Glutamatergic neuron (in vitro differentiated cells): ENCODE measurements at places on chromosomes 5 and 9. TPM values are rescaled to one million over a fixed set of nuclear protein-coding genes. Genes with fewer than 3 reads are reported as not detected.

DNA sequence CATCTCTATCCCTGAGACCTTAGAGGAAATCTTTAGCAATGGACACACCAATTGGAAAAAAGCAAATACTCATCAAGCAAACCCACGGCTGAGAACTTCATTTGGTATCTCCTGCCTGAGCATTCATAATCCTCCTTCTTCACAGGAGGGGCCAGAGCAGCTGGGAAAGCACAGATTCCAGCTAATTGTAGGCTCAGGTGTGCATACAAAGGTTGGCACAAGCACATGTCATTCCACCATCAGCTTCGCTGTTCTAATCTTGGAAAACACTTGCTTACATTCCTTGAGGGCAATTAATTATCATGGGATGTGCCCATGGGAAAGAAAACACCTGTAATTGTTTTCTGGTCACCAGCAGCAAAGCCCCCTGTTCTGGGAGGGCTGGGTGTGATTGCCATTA lies 376.6 kb downstream of the SPOCK1 start:
- H3K27ac ChIP-seq = no peak overlapping the region
- no peak overlapping the region for H3K4me3 ChIP-seq
- H3K4me1 ChIP-seq = no peaks in the 10 kb centered on the region
- no peaks in the 10 kb centered on the region for H3K36me3 ChIP-seq
- H3K27me3 ChIP-seq = no peaks in the 10 kb centered on the region

DNA sequence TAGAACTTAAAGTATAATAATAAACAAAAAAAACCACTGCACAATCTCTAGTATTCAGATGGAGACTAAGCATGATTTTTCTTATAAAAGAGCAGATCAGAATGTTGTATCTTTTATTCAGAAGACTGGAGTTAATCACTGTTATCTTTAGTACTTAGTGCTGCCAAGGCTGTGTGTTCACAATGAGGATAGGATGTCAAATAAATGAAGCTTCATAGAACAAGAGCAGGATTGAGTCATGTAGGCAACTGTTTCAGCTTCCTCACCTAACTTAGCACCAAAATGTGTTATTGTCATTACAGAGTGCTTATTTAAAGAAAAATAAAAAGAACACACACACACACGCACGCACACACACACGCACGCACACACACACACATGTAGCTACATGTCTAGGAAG lies 58.1 kb upstream of the CDKN2B start:
- DNase-seq = no peak
- peaks cover 2% of the 10 kb centered on the region for H3K4me1 ChIP-seq
- H3K4me3 ChIP-seq = no peak overlapping the region
- no peaks in the 10 kb centered on the region for H3K36me3 ChIP-seq
- no peaks in the 10 kb centered on the region for H3K27me3 ChIP-seq

GRCh38 chr9:477193-477592 lies 262.5 kb downstream of the DOCK8 start:
- DNase-seq = no peak
- H3K36me3 ChIP-seq = no peaks in the 10 kb centered on the region
- no peak overlapping the region for H3K27ac ChIP-seq
- no peaks in the 10 kb centered on the region for H3K4me1 ChIP-seq

GRCh38 chr9:21995666-21996398 lies 1.2 kb downstream of the CDKN2B-AS1 start:
- H3K4me3 ChIP-seq = peak overlapping the region; percentile 95
- no peaks in the 10 kb centered on the region for H3K36me3 ChIP-seq
- H3K27ac ChIP-seq = no peak overlapping the region
- H3K27me3 ChIP-seq = peaks cover 20% of the 10 kb centered on the region
- peak; percentile 51 for DNase-seq

DNA sequence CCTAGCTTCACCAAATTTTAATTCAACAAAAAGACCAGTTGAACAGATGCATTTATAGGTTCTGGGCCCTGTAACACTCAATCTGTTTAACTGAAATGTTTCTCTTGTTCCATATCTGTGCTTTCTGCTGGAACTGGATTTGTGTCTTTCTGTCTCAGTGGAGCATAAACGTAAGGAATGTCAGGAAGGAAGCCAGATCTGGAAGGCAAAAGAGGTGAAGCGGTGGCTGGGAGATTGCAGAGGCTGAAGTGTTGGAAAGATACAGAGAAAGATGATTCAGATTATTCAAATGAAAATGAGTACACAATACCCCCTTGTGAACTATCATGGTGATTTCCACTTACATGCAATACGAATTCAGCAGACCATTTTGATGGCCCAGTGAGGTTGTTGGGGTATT lies 406.8 kb downstream of the BRINP1 start:
- peaks cover 2% of the 10 kb centered on the region for H3K4me1 ChIP-seq
- no peaks in the 10 kb centered on the region for H3K27me3 ChIP-seq
- no peak for DNase-seq
- no peaks in the 10 kb centered on the region for H3K36me3 ChIP-seq
- no peak overlapping the region for H3K4me3 ChIP-seq
- H3K27ac ChIP-seq = no peak overlapping the region

GRCh38 chr5:112776301-112776856 lies 38.7 kb downstream of the APC start:
- peaks cover 11% of the 10 kb centered on the region for H3K4me1 ChIP-seq
- H3K27ac ChIP-seq = no peak overlapping the region
- H3K4me3 ChIP-seq = no peak overlapping the region
- DNase-seq = no peak
- peaks cover 1% of the 10 kb centered on the region for H3K27me3 ChIP-seq

The MLANA gene
- total RNA-seq = not detected

The ECSCR gene
- not detected for total RNA-seq
